ENCODE measurements at places on chromosomes 5 and 9.

GRCh38 chr5:173801006-173801405 lies 87.1 kb upstream of the CPEB4 start:
- no peak for DNase-seq

DNA sequence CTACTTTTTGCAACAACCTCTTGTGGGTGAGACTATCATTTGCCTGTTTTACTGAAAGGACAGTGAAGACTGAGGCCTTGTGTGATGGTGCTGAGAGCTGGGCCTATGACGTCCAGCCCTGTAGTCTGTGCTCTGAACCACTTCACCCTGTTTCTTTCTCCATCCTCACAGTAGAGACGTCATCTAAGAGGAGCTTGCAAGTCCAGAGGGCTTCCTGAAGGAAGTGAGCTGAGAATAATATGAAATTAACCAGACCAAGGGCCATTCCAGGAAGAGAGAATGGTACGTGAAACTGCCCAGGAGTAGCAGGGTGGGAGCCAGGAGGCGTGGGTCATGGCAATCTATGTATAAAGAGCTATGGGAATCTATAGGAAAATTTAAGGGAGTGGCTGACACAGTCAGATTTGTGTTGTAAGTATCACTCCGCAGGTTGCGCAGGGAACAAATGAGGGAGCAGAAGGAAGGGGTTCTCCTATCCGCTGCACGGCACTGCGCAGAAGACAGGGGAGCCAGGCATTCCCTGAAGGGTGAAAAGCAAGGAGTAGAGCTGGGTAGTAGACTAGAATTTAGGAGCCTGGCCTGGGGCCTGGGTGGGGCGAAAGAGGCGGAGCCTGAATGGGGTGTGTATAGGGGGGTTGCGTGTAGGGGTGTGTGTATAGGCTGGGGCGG lies 596 bp upstream of the FGFR4 start:
- DNase-seq, result no peak

DNA sequence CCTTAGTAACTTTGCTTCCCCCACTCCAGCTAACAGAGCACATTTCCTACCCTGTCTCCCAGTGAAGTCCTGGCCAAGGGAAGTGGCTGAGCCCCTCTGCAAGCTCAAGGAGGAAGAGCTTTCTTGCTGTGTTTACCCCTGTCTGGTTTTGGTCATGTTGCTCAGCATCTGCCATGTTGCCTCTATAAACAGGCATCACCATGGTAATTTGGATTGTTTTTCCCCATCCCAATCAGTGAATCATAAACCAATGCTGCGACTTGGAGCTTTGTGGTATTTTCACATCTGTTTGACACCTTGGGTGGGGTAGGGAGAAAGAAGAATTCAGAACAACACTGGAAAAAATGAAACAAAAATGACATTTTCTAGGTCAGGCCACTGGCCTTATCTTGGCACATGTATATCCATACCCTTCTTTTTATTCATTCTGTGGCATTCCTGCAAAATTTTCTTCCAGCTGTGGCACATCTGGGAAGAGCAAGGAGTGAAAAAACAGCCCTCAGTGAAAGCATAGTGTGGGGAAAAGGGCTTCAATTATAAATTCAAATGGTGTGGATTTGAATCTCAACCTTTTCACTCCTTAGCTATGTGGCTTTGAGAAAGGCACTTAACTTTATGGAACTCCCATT lies 42.5 kb downstream of the SLIT3 start:
- DNase-seq, result no peak

- no peak for DNase-seq
Measured at GRCh38 chr9:109167716-109168115, 667 bp upstream of the FRRS1L start.

GRCh38 chr5:125583321-125584139 lies 837.1 kb upstream of the ZNF608 start:
- DNase-seq, result no peak

DNA sequence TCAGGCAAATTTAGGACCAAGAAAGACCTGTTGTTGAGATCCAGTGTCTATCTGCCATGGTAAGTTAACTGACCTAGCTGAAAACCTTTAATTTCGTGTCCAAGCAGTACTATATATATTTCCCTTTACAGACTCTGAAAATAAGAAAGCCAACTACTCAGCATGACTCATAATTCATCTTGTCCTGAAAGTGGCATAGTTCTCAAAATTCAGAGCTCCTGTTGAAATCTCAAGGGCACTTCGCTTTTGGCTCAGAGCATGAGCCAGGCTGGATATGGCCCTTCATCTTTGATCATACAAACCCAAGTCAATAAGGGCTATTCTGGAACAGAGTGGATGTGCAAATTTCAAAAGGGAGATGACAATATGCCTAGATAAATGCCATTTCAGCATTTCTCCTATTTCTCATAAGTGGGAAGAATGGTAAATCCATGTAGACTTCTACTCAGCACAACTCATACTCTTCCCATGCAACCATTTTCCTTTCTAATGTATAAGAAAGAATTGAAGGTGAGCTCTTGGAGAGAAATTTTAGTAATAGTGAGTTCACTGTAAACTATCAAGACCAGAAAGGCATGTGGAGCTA lies 567.9 kb upstream of the DAB2 start:
- DNase-seq, result no peak

DNA sequence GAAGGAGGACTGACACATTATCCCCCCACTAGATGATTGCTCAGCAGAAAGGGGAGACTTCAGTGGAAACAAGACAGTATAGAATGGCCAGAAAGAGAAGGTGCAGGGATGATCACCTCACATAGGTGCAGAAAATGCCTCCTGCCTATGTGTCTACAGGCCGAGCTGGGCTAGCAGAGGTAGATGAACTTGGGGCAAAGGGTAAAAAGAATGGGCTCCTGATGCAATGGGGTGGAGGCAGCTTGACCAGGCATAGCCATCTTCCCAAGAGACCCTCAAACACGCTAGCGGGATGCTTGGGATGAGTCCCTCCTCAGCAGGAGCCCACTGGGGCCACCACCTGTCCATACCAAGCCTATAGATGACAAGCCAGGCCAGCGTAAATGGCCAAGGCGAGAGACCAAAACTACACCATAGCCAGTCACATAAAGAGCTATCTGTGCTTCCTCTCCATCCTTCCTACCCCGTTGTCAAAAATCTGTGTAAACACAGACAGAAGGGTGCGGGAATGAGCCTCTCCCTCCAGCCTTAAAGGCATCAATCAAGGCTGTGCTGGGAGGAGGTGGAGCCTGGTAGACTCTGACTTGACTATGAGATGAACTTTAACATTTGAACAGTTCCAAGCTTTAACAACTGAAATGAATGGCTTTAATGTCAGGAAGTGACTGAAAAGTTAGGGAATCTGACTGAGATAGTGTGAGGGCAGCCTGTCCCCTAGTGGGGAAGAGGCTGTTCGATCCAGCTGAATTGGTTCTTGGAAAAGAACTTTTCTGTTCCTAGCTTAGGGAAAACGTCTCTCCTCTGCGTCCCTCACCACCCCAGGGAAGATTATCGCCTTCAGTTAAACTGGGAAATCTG lies 10.4 kb downstream of the C9orf152 start:
- no peak for DNase-seq

DNA sequence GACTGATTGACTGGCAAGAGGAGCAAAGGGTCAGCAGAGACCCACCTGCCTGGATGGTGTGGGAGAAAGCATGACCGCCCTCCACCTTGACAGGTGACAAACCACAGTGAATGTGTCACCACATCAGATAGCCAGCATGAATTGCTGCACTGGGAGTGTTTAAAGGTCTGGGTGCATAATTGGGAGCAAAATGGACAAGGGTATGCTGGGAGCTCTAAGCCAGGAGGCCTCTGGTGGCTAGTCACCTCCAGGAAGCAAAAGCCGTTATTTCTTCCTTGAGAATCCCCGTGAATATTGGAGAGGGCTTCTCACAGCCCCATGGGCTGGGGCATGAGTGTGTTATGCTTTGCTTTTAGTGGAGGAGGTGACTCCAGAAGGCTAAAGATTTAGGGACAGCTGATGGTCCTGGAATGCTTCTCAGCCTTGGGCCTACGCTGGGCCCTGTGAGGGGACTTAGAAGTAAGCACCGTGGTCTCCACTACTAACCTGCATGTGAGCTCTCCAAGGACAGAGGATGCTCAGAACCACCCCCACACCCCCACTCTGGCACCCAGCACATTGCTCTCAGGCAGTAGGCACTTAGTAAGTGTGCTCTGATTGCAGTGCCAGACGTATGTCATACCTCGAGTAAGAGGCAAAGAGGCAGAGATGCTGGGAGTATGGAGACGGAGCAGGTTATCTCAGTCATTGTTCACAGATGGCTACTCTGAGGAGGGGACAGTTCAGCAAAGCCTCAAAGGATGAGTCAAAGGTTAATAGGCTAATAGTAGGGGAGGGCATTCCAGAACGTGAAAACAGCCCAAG lies 9.1 kb upstream of the IRF1 start:
- peak; percentile 40 for DNase-seq

DNA sequence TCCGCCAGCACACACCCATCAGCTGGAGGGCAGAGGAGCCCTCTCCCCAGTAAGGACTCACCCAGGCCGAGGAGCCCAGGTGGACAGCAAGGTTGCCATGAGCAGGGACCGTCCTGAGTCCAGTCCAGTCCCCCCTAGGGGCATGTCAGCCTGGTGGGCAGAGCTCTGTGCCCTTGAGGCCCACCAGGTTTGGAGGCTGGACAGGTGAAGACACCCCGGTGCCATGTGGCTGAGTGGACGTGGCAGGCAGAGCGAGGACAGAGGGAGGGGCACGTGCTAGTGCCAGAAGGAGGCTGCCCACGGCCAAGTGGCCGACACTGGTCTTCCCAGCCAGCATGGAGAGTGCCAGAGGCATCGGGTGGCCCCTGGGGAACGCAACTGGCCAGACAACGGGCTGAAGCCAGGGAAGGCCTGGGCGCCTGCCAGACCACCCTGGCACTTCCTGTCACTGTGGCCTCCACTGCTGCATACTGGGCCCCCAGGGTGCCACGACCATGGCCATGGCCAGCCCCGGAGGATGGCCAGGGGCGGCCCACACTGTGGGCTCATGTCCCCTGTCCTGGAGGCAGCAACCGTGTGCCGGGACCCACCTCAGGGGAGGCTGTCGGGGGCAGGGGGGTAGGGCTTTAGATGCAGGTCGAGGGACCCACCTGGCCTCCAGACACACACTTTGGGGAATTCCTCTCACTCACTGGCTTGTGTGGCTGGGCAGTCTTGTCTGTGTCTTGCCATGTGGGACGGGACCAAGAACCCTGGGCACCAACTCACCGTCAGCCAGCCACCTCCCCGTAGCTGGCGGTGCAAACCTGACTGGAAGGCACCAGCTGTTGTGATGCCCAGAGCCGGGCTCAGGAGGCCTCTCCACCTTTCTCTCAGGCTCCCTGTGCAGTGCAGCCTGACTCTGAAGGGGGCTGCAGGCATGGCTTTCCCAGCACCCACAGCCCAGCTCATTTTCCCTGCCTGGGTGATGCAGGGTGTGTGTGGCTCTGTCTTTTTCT lies 42.3 kb upstream of the LPCAT1 start:
- DNase-seq, result no peak

GRCh38 chr9:17963498-17963897 lies 384.6 kb downstream of the SH3GL2 start:
- DNase-seq, result no peak

- no peak for DNase-seq
Measured at GRCh38 chr9:101508211-101508610, 25.4 kb upstream of the RNF20 start.

DNA sequence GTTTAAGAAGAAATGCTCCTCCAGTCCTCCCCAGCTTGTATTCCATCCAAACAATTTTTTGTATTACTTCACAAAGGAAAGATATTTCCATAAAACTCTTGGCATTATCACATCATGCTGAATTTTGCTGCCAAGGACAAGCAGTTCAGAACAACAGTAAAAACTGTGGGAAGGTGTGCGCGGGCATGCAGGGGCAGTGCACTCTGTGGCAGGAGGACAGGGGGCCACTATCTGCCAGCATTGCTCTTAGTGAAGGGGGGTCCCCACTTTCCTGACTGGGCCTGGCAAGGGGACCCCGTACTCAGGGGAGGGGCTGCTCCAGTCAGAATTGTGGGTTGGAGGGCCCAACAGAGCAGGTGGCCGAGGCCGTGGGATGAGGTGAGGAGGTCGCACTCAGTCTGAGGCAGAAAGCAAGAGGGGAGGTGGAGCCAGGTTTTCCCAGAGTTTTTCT lies 32.8 kb downstream of the ANGPTL2 start:
- no peak for DNase-seq

- DNase-seq, result no peak
Measured at GRCh38 chr5:133952729-133953567, 15.5 kb downstream of the C5orf15 start.

- DNase-seq, result no peak
Measured at GRCh38 chr9:76617497-76618175, 146.6 kb upstream of the PCA3 start.

- DNase-seq, result no peak
Measured at GRCh38 chr5:58854441-58854840, 271.6 kb downstream of the RAB3C start.

DNA sequence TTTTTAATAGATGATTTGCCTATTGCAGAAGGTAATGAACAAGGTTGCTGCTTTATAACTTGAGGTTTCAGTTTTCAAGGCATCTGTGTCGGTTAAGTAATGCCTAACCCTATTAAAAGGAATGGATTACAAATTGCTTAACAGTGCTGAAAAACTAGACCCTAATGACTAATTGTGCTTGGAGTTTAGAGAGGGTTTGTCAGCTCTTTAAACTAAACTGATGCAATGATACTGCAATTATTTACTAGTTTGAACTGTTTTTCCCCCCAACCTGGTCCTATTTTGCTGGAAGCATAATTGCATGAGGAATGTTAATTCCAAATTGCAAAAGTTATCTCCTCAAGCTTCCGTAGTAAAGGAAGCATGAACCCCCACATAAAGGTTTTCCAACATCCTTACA lies 39.3 kb upstream of the TLX3 start:
- DNase-seq, result no peak

GRCh38 chr5:69032009-69032408 lies 61.8 kb upstream of the SLC30A5 start:
- DNase-seq, result no peak

DNA sequence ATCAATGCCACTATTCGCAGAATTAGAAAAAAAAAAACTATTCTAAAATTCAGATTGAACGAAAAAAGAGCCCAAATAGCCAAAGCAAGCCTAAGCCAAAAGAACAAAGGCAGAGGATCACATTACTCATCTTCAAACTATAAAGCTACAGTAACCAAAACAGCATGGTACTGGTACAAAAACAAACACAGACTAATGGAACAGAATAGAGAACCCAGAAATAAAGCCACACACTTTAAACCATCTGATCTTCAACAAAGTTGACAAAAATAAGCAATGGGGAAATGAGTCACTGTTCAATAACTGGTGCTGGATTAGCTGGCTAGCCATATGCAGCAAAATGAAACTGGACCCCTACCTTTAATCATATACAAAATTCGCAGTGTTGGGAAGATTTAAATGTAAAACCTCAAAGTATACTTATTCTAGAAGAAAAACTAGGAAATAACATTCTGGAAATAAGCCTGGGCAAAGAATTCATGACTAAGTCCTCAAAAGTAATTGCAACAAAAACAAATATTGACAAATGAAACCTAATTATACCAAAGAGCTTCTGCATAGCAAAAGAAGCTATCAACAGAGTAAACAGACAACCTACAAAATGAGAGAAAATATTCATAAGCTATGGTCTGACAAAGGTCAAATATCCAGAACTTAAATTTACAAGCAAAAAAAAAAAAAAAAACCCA lies 153.7 kb downstream of the NDUFS4 start:
- DNase-seq, result no peak

Measured in CD8-positive, alpha-beta T cell (primary cell).